Activated T-helper 2 cell treated with anti-CD3 and anti-CD28 coated beads, Interferon-gamma antibody, Interleukin-2, Interleukin-4, amounts not matched to agents 10 μg/mL and 5 μg/mL and 100 μg/mL, durations not matched to agents 14 hours and 24 hours and 36 hours (primary cell): ENCODE measurements at places on chromosomes 16 and 17. TPM values are rescaled to one million over a fixed set of nuclear protein-coding genes. Genes with fewer than 3 reads are reported as not detected.

Gene ITGAL
- 292 and 293 TPM in 2 replicates for total RNA-seq

Gene DLG4
- total RNA-seq: 10.5 and 10.6 TPM in 2 replicates

Gene DNAAF8
- 0.11 TPM in 1 of 2 replicates, not detected in the other for total RNA-seq

Gene MARF1
- total RNA-seq: 49.9 and 56.4 TPM in 2 replicates

Gene TPSD1
- not detected in 2 replicates for total RNA-seq

Gene G6PC1
- total RNA-seq: not detected in 2 replicates

Gene ZNF385C
- 0.16 and 0.28 TPM in 2 replicates for total RNA-seq

Gene CHAD
- not detected in 2 replicates for total RNA-seq

Gene NACA2
- not detected in 2 replicates for total RNA-seq

- no peak for DNase-seq
Measured at GRCh38 chr17:70181376-70181775, 12.0 kb downstream of the KCNJ2 start.

DNA sequence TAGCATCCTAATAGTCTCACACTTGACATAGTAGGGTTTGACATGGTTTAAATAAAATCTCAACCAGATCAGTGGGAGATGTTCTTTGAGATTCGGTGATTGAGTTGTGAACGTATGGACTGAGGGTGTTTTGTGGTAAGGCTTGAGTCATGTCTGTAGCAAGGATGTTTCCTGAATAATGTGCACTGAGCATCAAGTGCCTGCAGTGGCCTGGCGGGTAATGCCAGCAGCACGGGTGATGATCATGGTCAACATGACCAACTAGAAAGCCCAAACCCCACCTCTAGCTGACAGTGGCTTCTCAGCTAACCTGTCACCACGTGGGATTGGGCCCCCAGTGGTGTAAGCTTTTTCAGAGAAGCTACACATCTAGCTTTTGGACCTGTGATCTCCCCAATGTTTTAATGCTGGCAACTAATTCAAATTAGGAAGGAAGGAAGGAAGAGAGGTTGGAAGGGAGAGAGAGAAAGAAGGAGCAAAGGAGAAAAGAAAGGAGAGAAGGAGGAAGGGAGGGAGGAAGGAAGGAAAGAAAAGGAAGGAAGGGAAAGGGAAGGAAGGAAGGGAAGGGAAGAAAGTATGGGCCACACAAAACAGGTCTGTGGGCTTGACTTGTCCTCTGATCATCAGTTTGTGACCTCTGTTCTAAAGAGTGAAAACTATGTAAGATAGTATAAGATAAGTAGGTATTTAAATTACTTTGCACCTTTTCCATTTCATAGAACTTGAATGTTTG is 55.4 kb downstream of the WWOX start:
- DNase-seq: no peak

DNA sequence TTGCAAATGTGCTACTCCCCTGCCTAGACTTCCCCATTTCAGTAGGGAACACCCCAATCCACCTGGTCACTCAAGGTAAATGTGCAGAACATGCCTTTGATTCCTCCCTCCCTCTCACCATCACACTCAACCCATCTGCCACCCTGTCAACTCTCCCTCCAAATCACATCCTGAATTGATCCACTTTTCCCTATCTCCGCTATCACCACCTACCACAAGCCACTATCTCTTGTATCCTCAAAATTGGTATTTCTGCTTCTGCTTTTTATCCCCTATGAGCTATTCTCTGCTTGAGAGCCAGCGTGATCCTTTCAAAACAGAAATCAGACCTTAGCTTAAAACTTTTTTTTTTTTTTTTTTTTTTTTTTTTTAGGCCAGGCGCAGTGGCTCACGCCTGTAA is 5.4 kb upstream of the NOL11 start:
- DNase-seq: no peak

DNA sequence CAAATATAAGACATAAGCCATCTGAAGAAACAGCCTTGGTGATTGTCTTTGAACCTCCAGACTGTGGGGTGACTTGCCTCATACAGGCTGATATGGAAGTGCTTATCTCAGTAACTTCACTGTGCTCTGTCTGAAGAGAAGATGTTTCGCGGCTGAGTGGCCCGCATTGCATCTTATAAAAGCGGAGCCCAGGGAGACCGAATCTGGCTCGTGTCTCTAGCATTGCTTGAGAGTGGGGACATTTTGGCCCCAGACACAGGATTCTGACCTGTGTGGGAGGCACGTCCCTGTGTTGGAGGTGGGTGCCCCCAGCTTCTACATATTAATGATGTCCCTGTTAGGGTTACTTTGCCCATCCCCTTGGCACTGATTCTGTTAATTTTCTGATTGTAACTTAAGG is 66.4 kb downstream of the METRNL start:
- DNase-seq: no peak

DNA sequence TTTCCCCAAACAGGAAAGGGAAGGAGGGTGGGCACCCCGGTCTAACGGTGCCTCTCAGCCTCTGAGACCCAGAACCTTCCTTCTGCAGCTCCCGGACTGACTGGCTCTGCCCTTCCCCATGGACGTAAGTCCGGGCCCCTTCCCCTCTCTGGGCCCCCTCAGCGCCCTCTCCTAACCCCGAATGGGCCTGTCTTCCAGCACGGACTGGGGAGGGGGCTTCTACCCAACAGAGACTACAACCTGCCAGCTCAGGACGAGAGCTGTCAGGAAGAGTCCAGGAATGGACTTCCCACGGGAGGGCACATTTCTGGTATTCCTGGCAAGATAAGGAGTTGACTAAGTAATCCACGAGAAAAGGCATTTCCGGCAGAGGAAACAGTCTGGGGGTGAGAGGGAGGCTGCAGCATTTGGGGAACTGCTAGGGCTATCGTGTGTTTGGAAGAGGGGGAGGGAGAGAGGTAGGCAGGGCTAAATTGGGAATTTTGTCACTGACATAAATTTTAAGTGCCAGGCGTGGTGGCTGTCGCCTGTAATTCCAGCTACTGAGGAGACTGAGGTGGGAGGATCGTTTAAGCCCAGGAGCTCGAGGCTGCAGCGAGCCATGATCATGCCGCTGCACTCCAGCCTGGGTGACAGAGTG is 12.1 kb upstream of the ALDOA start:
- no peak for DNase-seq

- no peak for DNase-seq
Measured at GRCh38 chr16:85328676-85329058, 216.4 kb upstream of the CIBAR2 start.

DNA sequence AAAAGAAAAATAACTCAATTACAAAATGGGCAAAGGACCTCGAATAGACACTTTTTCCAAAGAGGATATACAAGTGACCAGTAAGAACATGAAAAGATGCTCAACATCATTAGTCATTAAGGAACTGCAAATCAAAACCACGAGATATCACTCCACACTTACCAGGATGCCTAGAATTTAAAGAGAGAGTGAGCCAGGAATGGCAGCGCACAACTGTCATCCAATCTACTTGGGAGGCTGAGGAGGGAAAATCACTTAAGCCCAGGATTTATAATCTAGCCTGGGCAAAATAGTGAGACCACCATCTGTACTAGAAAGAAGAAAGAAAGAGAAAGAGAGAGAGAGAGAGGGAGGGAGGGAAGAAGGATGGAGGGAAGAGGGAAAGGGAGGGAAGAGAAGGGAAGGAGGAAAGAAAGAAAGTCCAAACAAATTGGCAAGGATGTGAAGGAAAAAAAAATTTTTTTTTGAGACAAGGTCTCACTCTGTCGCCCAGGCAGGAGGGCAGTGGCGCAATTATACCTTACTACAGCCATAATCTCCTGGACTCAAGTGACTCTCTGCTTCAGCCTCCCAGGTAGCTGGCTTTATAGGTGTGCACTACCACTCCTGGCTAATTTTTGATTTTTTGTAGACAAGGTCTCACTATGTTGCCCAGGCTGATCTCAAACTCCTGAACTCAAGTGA is 22.6 kb downstream of the TBX2 start:
- no peak for DNase-seq

- DNase-seq: no peak
Measured at GRCh38 chr17:46832331-46832821, 13.9 kb upstream of the WNT3 start.

GRCh38 chr17:11499881-11500280 is 98.4 kb upstream of the DNAH9 start:
- DNase-seq: no peak

DNA sequence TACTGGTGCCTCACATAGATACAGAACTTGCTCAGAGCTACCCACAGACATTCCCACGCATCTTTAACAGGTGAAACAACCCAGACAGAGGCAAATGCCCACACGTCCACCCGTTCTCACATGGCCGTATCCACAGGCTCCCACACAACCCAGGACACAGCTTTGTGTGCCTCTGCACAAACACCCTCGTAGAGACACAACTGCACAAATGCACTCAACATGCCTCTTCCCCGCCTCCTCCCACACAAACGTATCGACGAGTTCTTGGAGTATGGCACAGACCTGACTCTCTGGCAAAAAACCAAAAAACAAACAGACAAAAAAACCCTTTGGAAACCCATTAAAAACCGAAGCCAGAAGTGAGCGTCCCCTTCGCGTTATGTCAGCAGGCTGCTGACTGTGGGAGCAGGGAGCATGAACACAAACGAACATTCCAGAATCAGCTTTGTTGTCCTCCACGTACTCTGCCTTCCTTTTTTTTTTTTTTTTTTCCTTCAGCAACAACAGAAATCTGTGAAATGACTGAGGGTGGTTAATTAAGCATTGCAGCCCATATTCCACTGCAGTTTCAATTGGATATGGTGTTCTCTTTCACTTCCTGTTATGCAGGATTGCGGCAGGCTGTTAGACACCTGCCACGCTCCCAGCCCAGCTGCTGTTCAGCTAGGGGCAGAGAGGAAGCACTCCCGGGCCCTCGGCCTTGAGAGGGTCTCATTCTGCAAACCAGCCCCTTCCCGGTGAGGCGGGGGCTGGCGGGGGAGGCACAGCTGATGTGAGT is 313.7 kb downstream of the MAF start:
- DNase-seq: no peak

GRCh38 chr16:87276924-87277323 is 40.3 kb downstream of the C16orf95 start:
- DNase-seq: no peak

- no peak for DNase-seq
Measured at GRCh38 chr17:82324566-82325285, 7.3 kb upstream of the CD7 start.
